ENCODE measurements at places on chromosomes 2 and 18. TPM values are rescaled to one million over a fixed set of nuclear protein-coding genes. Genes with fewer than 3 reads are reported as not detected.

Gene TRIP12
- 224 TPM for total RNA-seq

Gene GPR75
- 4.3 TPM for total RNA-seq

Gene FABP1
- not detected for total RNA-seq

Gene ASB18
- not detected for total RNA-seq

Gene GALR1
- total RNA-seq: not detected

Gene GRB14
- total RNA-seq: not detected

DNA sequence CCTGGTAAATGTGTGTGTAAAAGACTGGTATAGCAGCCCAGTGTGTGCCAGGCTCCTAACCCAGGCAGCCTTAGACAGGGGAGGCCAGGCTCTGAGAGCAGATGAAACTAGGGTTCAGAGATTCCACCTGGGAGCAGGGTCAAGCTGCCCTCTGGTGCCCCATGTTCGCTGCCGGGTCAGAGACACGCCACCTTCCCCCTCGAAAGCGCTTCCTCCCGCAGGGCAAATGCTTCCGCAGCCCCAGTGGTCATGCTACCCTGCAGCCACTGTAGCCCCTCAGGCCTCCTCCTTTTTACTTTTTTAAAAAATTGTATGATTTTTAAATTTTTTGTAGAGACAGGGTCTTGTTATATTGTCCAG lies 10.6 kb upstream of the KLF11 start:
- H3K4me1 ChIP-seq: peaks cover 52% of the 10 kb centered on the region
- no peak overlapping the region for H3K4me3 ChIP-seq
- no peaks in the 10 kb centered on the region for H3K36me3 ChIP-seq
- no peak overlapping the region for H3K27ac ChIP-seq
- no peak for DNase-seq

DNA sequence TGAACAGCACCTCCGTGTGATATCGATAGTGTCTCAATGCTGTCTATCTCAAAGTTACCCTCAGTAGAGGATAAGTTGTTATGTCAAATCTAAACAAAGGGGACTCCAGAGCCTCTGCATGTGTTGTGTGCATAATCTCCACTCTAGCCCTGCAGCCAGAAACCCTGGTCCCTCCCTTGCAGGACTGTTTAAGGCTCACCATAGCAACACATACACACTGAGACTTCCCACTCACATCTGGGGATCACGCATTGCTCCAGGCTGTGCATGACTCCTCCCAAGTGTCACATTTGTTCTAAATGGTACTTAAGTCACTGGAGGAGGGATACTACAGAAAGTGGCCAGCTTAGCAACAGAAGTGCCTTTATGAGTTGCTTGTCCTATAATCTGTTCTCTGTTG lies 258.6 kb upstream of the CRIM1 start:
- no peak for DNase-seq
- no peaks in the 10 kb centered on the region for H3K36me3 ChIP-seq
- H3K27me3 ChIP-seq: no peaks in the 10 kb centered on the region
- no peak overlapping the region for H3K4me3 ChIP-seq
- no peaks in the 10 kb centered on the region for H3K4me1 ChIP-seq

GRCh38 chr2:138493334-138493733 lies 8.2 kb upstream of the SPOPL start:
- H3K4me3 ChIP-seq: no peak overlapping the region
- no peak for DNase-seq
- no peaks in the 10 kb centered on the region for H3K27me3 ChIP-seq
- no peak overlapping the region for H3K27ac ChIP-seq

- H3K27me3 ChIP-seq: no peaks in the 10 kb centered on the region
- DNase-seq: no peak
- H3K4me1 ChIP-seq: peaks cover 18% of the 10 kb centered on the region
- no peak overlapping the region for H3K4me3 ChIP-seq
- H3K36me3 ChIP-seq: no peaks in the 10 kb centered on the region
- no peak overlapping the region for H3K27ac ChIP-seq
Measured at GRCh38 chr2:136246086-136246669, 128.2 kb upstream of the CXCR4 start.

GRCh38 chr18:23627321-23627720 lies 35.4 kb downstream of the ANKRD29 start:
- no peak for DNase-seq
- no peaks in the 10 kb centered on the region for H3K4me1 ChIP-seq
- H3K27ac ChIP-seq: no peak overlapping the region
- no peaks in the 10 kb centered on the region for H3K27me3 ChIP-seq
- no peaks in the 10 kb centered on the region for H3K36me3 ChIP-seq
- H3K4me3 ChIP-seq: no peak overlapping the region

DNA sequence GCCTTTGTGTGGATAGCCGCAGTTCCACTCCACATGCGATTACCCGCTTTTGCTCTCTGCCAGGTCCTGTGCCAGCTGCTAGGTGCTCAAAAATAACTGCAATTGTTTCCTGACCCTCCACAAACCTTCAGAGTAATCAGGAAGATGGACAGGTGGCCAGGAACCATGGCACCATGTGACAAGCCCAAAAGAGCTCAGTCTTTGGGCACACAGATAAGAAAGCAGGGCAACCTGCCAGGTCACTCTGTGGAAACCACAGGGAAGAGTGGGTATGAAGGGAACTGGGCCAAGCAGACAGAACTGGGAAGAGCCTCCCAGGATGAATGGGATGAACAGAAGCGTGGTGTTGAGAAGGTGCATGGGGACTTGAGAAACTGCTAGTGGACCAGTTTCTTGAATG lies 79.4 kb upstream of the AGAP1 start:
- no peak overlapping the region for H3K27ac ChIP-seq
- H3K36me3 ChIP-seq: no peaks in the 10 kb centered on the region
- DNase-seq: no peak
- H3K4me1 ChIP-seq: no peaks in the 10 kb centered on the region
- no peak overlapping the region for H3K4me3 ChIP-seq

DNA sequence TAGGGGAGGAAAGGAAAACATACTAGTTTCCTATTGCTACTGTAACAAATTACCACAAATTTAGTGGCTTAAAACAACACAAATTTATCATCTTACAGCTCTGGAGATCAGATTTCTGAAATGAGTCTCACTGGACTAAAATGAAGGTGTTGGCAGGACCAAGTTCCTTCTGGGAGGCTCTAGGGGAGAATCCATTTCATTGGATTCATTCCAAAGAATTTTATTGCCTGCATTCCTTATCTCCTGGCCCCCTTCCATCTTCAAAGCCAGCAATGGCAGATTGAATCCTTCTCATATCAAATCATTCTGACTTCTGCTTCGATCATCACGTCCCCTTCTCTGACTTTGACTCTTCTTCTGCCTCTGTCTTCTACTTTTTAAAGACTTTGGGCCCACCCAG lies 250.9 kb downstream of the IRS1 start:
- H3K27me3 ChIP-seq: no peaks in the 10 kb centered on the region
- H3K36me3 ChIP-seq: no peaks in the 10 kb centered on the region
- DNase-seq: no peak
- no peak overlapping the region for H3K27ac ChIP-seq
- H3K4me3 ChIP-seq: no peak overlapping the region

DNA sequence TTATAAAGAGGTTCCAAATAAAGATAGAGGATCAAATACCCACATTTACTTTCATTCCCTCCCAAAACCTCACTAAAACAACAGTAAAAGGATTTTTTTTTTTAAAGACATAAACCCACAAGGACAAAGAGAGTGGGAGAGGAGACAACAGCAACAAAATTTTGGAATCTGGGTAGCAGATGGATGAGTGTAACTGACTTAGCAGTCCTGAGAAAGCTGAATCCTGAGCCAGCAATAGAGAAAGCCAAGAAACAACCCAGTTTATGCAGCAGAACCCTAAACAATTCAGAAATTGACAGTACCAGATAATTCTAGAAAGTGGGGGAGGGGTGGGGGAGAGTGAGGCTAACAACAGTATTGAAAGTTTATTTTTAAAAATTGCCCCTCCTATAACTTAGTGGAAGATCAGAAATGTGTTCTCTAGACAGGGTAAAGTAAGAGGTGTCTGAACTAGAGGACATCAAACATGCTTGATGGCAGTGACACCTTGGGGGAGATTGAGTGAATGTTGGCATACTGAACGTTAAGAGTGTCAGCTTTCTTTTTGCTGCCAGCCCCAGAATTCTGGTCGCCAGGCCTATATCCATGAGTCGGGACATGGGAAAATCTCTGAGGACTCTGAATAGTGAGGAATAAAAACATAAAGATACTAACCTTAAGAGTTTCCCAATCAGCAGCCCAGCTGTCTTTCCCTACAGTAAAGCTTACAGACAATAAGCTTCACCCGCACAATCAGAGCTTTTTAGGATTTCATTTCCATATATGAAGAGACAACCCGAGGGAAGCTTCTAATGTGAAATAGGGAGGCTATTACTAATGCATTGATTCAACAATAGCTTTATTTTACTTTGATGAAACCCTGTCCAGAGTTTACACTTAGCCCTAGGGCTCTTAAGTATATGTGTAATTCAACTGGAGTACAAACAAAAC lies 128.0 kb upstream of the ALPP start:
- H3K4me1 ChIP-seq: no peaks in the 10 kb centered on the region
- no peak for DNase-seq
- no peaks in the 10 kb centered on the region for H3K27me3 ChIP-seq
- H3K4me3 ChIP-seq: no peak overlapping the region
- H3K36me3 ChIP-seq: no peaks in the 10 kb centered on the region

DNA sequence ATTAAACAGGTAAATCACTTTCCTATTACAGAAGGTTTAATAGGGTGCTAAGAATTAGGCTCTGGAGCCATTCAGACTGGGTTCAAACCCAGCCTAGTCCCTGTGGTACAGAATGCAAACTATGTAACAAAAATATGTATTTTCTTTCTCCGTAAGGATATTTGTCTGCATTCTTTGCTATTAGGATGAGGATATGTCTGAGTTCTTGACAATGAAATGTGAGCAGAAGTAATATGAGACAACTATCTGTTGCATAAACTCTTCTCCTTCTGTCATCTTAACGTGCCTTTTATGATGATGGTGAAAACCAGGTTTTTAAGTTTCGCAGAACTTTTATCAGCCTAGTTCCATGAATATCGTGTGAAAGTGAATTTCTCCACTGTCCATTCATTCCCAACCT lies 1129.1 kb upstream of the ZEB2 start:
- H3K4me1 ChIP-seq: no peaks in the 10 kb centered on the region
- DNase-seq: no peak
- no peak overlapping the region for H3K4me3 ChIP-seq
- H3K36me3 ChIP-seq: no peaks in the 10 kb centered on the region

DNA sequence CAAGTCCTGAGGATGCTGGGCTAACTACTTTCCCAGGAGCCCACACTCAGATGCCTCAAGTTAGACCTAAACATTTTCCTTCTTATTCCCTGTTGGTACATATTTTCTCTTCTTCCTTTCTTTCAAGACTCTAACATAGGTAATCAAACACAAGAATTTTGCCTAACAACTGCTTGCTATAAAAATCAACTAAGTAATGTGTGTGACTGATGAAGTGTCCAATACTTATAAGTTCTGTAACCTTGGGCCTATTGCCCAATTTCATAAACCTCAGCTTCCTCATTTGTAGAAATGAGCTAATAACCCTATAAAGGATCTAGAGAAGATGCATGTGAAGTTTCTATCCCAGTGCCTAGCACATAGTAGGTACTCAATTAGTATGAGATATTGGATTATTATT lies 31.6 kb upstream of the PIK3C3 start:
- H3K36me3 ChIP-seq: no peaks in the 10 kb centered on the region
- H3K27me3 ChIP-seq: no peaks in the 10 kb centered on the region
- no peak overlapping the region for H3K4me3 ChIP-seq
- no peaks in the 10 kb centered on the region for H3K4me1 ChIP-seq
- H3K27ac ChIP-seq: no peak overlapping the region

- no peaks in the 10 kb centered on the region for H3K36me3 ChIP-seq
- no peak overlapping the region for H3K4me3 ChIP-seq
- H3K27me3 ChIP-seq: no peaks in the 10 kb centered on the region
- no peaks in the 10 kb centered on the region for H3K4me1 ChIP-seq
- no peak overlapping the region for H3K27ac ChIP-seq
- DNase-seq: no peak
Measured at GRCh38 chr18:13549880-13550232, 176.5 kb downstream of the FAM210A start.

GRCh38 chr2:652881-653480 lies 24.2 kb downstream of the TMEM18 start:
- no peak for DNase-seq
- no peak overlapping the region for H3K4me3 ChIP-seq
- H3K4me1 ChIP-seq: peaks cover 25% of the 10 kb centered on the region
- no peaks in the 10 kb centered on the region for H3K36me3 ChIP-seq
- no peaks in the 10 kb centered on the region for H3K27me3 ChIP-seq
- H3K27ac ChIP-seq: no peak overlapping the region

GRCh38 chr2:128781166-128781565 lies 462.5 kb upstream of the HS6ST1 start:
- no peak overlapping the region for H3K27ac ChIP-seq
- H3K27me3 ChIP-seq: no peaks in the 10 kb centered on the region
- no peaks in the 10 kb centered on the region for H3K4me1 ChIP-seq
- no peak overlapping the region for H3K4me3 ChIP-seq
- no peak for DNase-seq

DNA sequence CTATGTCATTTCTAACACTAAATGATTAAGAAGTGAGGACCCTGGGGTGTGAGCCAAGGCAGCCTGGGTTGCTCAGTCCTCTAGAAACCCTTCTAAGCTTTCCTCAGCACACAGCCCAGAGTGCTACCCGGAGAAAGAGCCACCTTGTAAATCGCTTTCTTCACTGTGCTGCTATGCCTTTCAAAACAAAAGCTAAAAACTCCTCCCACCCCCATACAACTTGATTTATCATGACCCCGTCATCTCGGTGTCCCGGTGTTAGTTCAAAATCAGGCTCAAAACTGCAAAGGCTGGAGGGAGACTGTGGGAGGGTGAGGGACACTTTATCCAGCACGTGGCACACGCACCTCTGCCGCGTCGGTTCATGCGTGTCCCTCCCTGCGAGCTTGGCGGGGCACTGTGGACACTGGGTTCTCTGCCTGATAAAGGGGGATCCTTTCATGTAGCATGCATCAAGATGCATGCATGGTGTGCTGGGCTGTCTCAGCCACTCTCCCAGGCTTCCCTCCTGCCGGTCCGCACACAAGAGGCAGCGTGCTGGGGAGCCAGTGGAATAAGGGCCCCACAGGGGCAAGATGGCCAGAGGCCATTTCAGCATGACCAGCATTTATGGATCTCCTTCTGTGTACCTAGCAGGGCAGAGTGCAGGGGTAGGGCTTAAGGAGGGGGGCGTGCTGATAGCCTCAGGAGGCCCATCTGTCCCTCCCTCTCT lies 170.4 kb downstream of the SMAD7 start:
- H3K27me3 ChIP-seq: no peaks in the 10 kb centered on the region
- H3K4me1 ChIP-seq: peaks cover 24% of the 10 kb centered on the region
- DNase-seq: no peak
- H3K36me3 ChIP-seq: no peaks in the 10 kb centered on the region
- H3K27ac ChIP-seq: no peak overlapping the region
- no peak overlapping the region for H3K4me3 ChIP-seq

GRCh38 chr2:35963824-35964223 lies 391.8 kb upstream of the CRIM1 start:
- H3K27me3 ChIP-seq: no peaks in the 10 kb centered on the region
- H3K4me1 ChIP-seq: no peaks in the 10 kb centered on the region
- H3K27ac ChIP-seq: no peak overlapping the region
- no peak for DNase-seq
- H3K4me3 ChIP-seq: no peak overlapping the region

GRCh38 chr18:32346671-32347070 lies 124.0 kb downstream of the GAREM1 start:
- no peaks in the 10 kb centered on the region for H3K4me1 ChIP-seq
- no peak overlapping the region for H3K27ac ChIP-seq
- H3K4me3 ChIP-seq: no peak overlapping the region
- no peaks in the 10 kb centered on the region for H3K36me3 ChIP-seq
- H3K27me3 ChIP-seq: no peaks in the 10 kb centered on the region

All from CD4-positive, alpha-beta memory T cell (primary cell).